GM23338 (cell line): ENCODE measurements at places on chromosomes 13 and 19. TPM values are rescaled to one million over a fixed set of nuclear protein-coding genes. Genes with fewer than 3 reads are reported as not detected.
A peak's percentile ranks its signal among the peaks of the same experiment; 100 is the strongest.

Gene MEF2B
- 7.4 and 8.1 TPM in 2 replicates for polyA plus RNA-seq

DNA sequence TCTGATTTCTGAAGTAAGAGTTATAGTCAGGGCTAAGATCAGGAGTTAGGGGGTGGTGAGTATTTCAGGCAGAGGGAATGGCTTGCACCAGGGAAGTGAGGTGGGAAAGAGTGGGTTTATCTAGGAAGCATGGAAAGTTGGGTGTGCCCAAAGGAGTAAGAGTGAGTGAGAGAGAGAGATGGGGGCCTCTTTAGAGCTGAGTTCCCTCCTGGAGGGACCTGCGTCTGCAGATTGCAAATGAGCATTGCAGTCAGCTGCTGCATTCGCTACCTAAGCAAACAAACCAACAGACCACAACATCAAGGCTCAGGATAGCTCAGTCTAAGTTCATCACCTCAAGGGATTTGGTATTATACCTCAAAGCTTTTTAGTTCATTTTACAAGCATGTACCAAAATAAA, 405.8 kb downstream of the FGF9 start:
- no peak for DNase-seq

DNA sequence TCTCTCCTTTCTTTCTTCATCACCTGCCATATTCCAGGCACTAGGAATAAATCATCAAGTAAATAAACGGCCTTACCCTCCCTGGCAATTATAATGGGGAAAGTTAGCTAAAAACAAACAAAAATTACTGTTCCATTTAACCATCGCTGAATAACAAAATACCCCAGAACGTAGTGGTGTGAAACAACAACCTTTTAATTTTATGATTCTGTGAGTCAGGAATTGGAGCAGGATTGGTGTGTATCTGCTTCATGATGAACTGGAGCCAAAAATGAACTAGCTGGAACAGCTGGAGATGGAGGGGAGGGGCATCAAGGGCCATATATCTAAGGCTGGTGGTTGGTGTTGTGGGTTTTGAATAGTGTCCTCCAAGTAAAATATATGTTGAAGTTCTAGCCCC, 3.7 kb upstream of the CADM4 start:
- no peak for DNase-seq

Gene DPF1
- 7.9 and 8.3 TPM in 2 replicates for polyA plus RNA-seq

Gene ZNF112
- polyA plus RNA-seq: 1.4 and 3.0 TPM in 2 replicates

DNA sequence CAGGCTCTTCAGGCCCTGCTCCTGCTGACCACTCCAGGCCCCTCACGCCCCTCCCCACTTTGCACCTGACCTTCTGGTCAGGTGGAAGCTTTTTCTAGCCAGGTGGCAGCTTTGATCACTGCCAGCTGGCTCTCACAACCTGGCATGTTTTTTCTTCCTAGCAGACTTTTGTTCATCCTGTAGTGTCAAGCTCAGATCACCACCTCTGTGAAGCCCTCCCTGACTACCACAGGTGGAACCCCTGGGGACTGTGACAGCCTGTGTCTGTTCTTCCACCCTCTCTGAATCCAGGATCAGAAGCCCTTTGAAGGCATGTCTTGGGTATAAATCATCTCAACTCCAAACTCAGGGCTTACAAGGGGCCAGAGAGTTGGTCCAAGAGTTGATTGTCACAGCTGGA, 10.3 kb upstream of the CNFN start:
- no peak for DNase-seq

Gene HSD17B14
- polyA plus RNA-seq: 11.6 and 11.7 TPM in 2 replicates

Gene MAN2B1
- polyA plus RNA-seq: 33.2 and 39.2 TPM in 2 replicates

- DNase-seq: no peak
These were observed 32.3 kb upstream of the GJB6 start for GRCh38 chr13:20264271-20265018.

GRCh38 chr13:36915896-36916640, 4.0 kb downstream of the SMAD9 start:
- no peak for DNase-seq

- DNase-seq: no peak
These were observed 679 bp upstream of the CDADC1 start for GRCh38 chr13:49246850-49247642.

- DNase-seq: no peak
These were observed 46.6 kb upstream of the GPR183 start for GRCh38 chr13:99353836-99354235.

GRCh38 chr19:57382806-57383488, 6.7 kb upstream of the ZNF548 start:
- no peak for DNase-seq

DNA sequence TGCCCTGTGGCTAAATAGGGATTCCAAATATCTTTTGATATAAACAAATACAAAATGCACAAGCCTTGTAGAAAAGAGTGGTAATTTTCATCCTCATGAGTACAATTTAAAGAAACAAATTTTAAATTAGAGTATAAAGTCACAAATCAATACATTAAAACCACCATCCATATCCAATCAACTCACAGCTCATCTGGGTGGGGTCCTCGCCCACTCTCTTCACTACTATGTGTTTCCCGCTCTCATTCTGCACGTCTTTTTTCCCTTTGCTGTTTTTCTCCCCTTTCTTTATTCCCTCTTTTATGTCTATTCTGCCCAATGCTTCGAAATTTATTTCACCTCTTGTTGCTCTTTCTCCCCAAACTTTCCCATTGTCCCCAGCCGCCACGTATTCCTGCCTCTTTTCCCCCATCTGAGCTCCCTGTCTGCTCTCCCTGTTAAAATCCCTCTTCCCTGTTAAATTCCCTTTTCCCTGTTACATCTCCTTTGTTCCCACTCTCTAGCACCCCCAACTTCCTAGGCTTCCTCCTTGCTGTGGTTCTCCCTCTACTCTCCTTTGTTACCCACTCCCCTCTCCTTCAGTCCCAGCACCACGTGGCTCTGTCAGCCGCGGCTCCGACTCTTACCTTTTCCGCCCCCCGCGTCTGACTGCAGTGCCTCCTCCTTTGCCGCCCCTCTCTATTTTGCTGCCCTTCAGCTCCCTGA, 1.3 kb downstream of the ZNF616 start:
- DNase-seq: peak; percentile 92

- no peak for DNase-seq
These were observed 38.3 kb downstream of the ABCC4 start for GRCh38 chr13:95262837-95263384.

- DNase-seq: no peak
These were observed 26.2 kb upstream of the OR7C2 start for GRCh38 chr19:14915116-14915515.

- peak; percentile 85 for DNase-seq
These were observed 3.0 kb upstream of the SLC6A16 start for GRCh38 chr19:49327878-49328544.

DNA sequence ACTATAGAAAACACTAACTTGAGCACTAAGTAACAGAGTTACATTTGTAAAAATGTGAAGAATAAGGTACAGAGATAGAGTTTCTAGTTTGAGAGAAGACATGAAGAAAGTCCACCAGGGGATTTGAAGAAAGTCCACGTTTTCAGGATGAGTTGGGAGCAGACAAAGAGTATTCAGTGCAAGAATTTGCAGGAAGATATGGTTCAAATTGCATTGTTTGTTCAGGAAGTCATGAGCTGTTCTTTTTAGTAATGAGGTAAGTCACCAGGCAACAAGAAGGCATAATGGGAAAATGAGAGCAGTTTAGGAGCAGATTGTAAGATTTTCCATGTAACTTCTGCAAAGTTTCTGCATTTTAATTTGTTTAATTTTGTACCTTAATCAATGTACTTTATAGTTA, 618.0 kb downstream of the DACH1 start:
- no peak for DNase-seq

Gene SIGLEC12
- not detected in 2 replicates for polyA plus RNA-seq

DNA sequence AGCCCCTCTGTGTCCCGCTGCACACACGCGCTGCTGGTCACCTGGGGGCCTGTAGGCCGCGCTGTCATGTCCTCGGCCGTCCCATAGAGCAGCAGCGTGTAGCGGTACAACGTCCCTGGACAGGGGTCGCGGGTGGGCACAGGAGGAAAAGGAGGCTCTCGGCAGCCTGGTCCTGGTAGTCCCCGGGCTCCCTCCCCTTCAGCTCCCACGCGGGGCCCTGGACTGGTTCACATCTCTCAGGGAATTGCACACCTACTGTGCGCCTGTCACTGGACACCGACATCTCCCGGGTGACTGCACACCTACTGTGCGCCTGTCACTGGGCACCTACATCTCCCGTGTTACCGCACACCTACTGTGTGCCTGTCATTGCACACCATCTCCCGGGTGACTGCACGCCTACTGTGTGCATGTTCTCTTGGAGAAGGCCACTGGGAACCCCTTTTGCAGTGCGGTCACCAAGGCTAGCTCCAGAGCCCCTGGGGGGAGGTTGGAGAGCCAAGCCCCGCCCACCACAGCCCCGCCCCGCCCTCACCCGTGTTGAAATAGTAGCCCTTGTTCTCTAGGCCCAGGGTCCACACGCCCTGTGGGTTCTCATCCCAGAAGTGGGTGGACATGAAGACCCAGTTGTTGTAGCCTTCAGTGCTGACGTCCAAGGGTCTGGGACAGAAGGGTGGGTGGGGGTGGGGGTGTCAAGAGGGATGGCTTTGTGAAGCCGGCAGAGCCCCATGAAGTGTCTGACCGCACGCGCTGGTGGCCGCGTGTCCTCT, 3.5 kb upstream of the C19orf25 start:
- DNase-seq: no peak

DNA sequence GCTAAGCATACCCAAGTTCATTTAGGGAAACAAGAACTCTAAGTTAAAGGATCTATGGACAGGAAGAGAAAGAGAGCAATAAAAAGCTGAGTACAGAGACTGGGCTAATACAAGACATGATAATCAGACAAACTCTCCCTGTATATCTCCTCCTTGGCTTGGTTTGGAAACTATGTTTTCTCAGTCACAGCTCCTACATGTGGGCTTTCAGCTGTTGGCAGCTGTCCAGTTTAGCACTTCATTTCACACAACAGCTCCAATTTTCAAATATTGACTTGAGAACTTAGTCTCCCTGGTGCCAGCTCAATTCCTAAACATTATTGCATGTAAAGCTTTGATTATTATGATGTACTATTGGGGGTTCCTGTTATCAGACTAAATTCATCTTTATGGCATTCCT, 222.8 kb upstream of the OBI1 start:
- DNase-seq: no peak

Gene KLK8
- polyA plus RNA-seq: 14.6 and 17.0 TPM in 2 replicates

GRCh38 chr13:97540696-97541095, 106.7 kb downstream of the RAP2A start:
- DNase-seq: no peak

DNA sequence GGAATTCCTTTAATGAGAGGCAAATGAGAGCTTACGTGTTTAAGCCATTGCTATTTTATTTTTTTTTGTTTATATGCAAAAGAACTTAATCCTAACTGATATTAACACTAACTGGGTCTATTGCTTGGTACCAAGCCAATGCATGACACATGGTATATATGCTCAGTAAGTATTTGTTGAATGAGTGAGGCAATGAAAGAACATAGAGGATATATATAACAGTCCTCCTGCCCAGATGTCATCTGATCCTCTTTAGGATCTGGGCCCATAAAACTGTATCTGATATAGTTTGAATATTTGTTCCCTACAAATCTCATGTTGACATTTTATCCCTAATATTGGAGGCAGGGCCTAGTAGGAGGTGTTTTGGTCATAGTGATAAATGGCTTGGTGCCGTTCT, 13.0 kb upstream of the ALOX5AP start:
- no peak for DNase-seq

- peak; percentile 80 for DNase-seq
These were observed 24.9 kb downstream of the CELF5 start for GRCh38 chr19:3249408-3249807.

- DNase-seq: no peak
These were observed 1539.0 kb downstream of the UQCRFS1 start for GRCh38 chr19:27673986-27674385.

DNA sequence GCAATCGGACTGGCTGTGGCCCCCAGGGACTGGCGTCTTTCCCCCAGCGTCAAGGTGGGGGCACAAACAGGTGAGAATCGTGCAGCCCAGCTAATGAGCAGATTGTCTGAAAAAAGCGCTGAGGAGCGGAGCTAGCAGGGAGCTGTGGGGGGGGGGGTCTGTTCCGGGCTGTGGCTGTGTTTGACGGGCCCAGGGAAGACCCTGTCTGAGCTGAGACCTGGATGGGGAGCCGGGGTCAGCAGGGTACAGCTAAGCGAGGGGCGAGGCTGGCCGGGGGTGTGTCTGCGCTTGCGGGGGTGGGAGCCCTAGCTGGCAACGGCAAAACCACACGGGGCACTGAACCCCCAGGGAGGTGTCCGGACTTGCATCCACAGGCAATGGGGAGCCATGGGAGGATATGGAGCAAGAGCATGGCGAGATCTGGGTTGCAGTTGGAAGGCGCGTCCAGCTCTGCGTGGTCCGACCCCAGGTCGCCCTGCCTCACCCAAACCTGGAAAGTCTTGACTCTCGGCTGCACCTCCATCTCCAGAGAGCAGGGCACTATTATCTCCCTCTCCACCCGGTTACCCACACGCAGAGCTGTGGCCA, 4.6 kb downstream of the LINGO3 start:
- DNase-seq: no peak

DNA sequence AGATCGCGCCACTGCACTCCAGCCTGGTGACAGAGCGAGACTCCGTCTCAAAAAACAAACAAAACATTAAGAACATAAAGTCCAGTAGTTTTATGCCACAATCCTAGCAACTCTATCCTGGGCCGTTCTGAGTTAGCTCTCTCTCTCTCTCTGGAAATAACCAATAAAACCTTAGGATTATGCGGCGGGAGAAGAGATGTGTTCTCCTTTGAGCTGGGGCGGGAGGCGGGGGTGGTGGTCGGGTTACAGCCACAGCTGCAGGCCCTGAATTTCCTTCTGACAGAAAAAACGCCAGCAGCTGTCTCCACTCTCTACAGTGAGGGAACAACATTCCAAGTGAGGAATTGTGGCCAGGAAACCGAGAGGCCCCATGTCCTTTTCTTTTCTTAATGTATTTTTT, 9.1 kb upstream of the PNMA8A start:
- peak; percentile 71 for DNase-seq

GRCh38 chr13:36244073-36244472, 29.7 kb upstream of the SOHLH2 start:
- no peak for DNase-seq

DNA sequence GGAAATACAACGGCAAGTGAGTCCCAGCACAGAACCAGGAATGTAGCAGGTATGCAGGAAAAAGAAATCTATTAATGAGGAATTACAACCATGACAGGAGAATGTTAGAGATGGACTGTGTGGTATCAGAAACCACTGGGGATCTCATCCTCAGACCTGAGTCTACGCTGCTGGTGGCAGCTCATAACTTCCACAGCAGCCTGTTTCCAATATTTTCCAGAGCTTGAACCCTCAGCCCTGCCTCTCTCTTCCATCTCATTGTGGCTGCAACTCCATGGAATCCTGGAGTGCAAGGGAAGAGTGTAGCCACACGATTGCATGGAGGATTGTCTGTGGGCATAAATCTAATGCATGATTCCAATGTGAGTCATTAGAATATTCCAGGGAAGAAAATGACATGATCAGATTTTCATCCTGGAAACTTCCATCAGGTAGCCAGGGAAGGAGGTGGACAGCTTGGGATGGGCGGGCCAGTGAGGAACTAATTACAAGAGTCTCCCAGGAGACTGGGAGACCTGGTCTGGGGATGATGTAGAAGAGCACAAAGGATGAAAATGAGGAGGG, 14.9 kb downstream of the PLA2G4C start:
- DNase-seq: no peak

GRCh38 chr13:111598747-111599146, 278.3 kb downstream of the TEX29 start:
- DNase-seq: no peak

GRCh38 chr13:112061367-112062061, 5.4 kb upstream of the SOX1 start:
- DNase-seq: peak; percentile 54

Gene KLK7
- polyA plus RNA-seq: 1.1 and 1.5 TPM in 2 replicates

Gene FXYD1
- 26.8 and 31.3 TPM in 2 replicates for polyA plus RNA-seq
